ENCODE measurements at places on chromosomes 4 and X. TPM values are rescaled to one million over a fixed set of nuclear protein-coding genes. Genes with fewer than 3 reads are reported as not detected.

Gene IQCM
- total RNA-seq = not detected

Gene ZBED1
- 41.9 TPM for total RNA-seq

Gene AMOT
- 18.8 TPM for total RNA-seq

Gene RAB33A
- total RNA-seq = 29.1 TPM

Gene AMER1
- 14.4 TPM for total RNA-seq

Gene CT47A1
- not detected for total RNA-seq

Gene ATP8A1
- total RNA-seq = 288 TPM

Gene ABCG2
- 15.0 TPM for total RNA-seq

Gene NAT8L
- total RNA-seq = 13.1 TPM

Gene DMP1
- total RNA-seq = not detected

Gene BEND4
- 16.9 TPM for total RNA-seq

Gene BTK
- total RNA-seq = 0.94 TPM

Gene EGF
- 0.31 TPM for total RNA-seq

Gene CDKL5
- total RNA-seq = 92.6 TPM

Gene WAS
- total RNA-seq = 0.63 TPM

Gene RHOXF1
- total RNA-seq = not detected

All from parietal lobe (tissue), 2 donors.